Right hindlimb (tissue), 1 donor: ENCODE measurements at places on chromosomes 13 and 19.

DNA sequence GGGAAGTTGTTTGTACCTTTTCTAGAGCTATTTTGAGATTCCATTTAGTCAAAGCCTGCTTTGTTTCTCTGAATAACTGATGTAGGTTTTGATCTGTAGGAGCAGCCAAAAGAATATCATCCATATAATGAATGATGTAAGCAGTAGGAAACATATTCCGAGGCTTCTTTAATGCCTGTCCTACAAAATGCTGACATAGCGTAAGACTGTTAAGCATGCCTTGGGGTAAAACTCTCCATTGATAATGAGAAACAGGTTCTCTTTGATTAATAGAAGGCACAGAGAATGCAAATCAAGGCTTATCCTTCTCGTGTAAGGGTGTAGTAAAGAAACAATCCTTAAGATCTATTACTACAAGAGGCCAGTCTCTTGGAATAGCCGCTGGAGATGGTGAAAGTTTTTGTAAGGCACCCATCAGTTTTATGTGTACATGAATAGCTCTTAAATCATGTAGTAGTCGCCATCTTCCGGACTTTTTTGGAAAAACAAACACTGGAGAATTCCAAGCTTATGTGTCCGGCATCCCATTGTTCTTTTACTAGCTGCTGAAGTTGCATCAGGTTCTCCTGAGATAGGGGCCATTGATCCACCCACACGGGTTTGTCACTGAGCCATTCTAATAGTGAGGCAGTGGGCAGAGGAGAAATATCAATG lies 13.5 kb downstream of the FPR3 start:
- no peak for DNase-seq

DNA sequence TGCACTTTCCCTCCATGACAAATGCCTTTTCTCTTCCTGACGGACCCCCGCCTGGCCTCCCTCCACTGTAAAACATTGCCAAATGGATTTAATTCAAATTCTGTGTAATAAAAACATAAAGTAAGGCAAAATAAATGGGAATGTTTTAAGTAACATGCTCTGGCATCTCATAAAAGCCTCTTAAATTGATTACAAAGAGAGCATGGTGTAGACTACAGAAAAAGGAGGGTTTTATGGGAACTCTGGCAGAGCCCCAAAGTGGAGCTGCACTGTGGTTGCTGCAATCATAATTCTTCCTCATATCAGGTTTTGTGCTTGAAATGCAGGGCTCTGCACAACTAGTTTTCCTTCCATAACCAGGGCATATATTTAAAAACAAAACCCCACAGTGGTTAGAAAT lies 44.3 kb upstream of the SIAH3 start:
- DNase-seq, result peak; percentile 49

- DNase-seq, result no peak
These were observed 105.4 kb upstream of the MBNL2 start for GRCh38 chr13:97116754-97117153.

GRCh38 chr19:52297601-52298364 lies 814 bp downstream of the ZNF480 start:
- DNase-seq, result peak; percentile 41

- no peak for DNase-seq
These were observed 59.1 kb upstream of the FRY start for GRCh38 chr13:31972453-31972852.

DNA sequence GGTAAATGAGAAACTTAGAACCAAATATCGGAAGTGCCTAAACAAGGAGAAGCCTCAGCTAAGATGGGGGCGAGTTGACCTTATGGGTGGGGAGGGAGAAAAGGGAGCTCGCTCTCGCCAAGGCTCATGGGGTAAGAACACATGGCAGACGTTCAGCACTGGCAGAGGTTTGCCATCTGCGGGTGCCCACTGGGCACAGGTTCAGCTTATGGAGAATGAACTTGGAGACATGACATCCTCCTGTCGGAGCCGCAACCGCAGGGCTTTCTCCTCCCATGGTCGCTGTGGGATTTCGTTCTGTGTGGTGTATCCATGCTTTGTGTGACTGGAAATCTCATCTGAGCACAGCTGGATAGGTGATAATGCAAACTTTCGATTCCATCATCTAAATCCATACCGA lies 36.1 kb upstream of the PEPD start:
- no peak for DNase-seq

DNA sequence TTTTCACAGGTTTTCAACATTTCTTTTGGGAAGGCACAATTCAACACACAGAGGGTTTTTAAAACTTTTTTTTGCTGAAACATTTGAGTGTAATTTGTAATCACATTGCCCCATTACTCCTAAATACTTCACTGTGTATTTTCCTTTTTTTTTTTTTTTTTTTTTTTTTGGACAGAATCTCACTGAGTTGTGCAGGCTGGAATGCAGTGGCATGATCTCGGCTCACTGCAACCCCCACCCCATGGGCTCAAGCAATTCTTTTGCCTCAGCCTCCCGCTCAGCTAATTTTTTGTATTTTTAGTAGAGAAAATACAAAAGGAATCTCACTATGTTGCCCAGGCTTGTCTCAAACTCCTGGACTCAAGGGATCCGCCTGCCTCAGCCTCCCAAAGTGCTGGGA lies 14.8 kb upstream of the DNAJC15 start:
- no peak for DNase-seq

DNA sequence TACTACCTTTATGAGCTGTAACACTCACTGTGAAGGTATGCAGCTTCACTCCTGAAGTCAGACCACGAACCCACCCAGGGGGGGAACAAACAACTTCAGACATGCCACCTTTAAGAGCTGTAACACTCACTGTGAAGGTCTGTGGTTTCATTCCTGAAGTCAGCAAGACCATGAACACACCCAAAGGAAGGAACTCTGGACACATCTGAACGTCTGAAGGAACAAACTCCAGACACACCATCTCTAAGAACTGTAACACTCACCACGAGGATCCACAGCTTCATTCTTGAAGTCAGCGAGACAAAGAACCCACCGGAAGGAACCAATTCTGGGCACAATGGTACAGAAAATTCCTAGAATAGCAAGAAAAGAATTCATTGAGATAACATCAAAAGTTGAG lies 1796.5 kb upstream of the MIR17HG start:
- DNase-seq, result no peak

GRCh38 chr19:2330255-2330631 lies 1.8 kb downstream of the SPPL2B start:
- DNase-seq, result no peak

GRCh38 chr19:1251330-1252220 lies 3.2 kb downstream of the MIDN start:
- peak; percentile 77 for DNase-seq

GRCh38 chr19:13298565-13299481 lies 148.6 kb downstream of the IER2 start:
- peak; percentile 47 for DNase-seq

GRCh38 chr13:79096099-79096498 lies 310.0 kb downstream of the RBM26 start:
- DNase-seq, result no peak

GRCh38 chr13:98915563-98915962 lies 62.3 kb downstream of the DOCK9 start:
- no peak for DNase-seq

- no peak for DNase-seq
These were observed 323.0 kb upstream of the OBI1 start for GRCh38 chr13:78981913-78982312.

DNA sequence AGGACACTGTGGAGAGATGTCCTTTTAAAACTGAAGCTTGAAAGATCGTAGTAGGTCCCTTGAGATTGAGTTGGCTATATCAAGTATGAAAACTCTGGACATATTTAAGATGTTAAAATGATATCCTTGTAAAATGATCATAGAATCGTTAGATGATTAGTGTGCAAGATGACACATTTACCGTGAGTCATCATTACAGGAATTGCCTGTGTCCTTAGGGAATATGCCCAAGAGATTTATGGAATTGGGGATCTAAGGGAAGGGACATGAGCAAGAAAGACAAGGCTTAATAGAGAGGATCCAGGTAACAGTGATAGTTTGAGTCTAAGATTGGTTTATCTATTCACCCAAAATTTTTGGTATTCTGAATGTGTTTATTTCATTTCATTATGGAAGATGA lies 233.7 kb downstream of the GPC5 start:
- DNase-seq, result no peak

DNA sequence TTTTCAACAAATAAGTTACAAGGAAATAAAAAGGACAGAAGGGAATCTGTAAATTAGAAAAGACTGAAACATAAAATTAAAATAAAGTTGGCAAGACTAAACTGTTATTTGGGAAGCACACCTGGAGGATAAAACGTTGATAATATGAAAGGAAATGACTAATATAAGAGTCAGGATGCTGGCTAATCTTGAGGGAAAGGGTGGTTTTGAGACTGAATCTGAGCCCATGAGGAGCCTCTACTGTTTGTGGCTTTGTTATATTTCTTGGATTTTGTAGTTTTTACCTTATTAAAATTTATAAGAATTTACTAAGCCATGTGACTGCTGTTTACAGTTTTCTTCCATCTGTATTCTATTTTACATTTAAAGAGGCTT lies 718.0 kb upstream of the SPRY2 start:
- DNase-seq, result no peak

DNA sequence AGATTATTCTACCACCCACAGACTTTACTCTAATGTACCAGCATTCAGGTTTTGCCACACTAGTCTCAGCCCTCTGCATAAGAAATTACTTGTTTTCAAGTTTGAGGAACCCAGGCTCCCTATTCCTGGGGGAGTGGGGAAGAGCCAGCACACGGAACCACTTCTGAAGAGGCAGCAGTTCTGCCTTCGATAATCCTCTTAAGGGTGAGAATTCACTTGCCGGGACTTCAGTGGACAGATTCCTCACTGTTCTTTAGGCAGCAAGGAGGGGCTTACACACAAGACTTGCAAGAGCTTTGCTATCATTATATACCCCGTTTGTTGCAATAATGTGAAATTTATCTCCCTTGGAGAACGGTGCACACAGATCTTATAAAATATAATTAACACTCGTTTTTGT lies 133.1 kb downstream of the ABCC4 start:
- no peak for DNase-seq

GRCh38 chr19:3712663-3713611 lies 4.8 kb downstream of the TJP3 start:
- DNase-seq, result no peak

DNA sequence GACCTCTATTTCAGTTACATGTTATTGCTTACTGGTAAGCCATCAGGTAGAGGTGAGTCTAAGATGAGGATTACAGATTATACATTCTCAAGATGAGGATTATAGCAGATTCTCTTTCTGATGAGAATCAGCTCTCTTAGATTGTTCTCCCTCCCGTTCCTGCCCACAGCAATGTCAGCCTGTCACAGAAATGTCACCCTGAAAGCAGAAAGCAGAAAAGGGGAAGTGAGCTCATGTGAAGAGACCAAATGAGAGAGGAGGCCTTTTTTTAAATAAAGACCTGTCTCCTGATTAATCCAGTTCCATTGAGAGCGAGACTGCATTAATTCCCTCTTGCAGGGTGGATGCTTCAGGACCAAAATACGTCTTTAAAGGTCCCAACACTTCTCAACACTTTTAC lies 445.6 kb downstream of the KCTD12 start:
- DNase-seq, result no peak

DNA sequence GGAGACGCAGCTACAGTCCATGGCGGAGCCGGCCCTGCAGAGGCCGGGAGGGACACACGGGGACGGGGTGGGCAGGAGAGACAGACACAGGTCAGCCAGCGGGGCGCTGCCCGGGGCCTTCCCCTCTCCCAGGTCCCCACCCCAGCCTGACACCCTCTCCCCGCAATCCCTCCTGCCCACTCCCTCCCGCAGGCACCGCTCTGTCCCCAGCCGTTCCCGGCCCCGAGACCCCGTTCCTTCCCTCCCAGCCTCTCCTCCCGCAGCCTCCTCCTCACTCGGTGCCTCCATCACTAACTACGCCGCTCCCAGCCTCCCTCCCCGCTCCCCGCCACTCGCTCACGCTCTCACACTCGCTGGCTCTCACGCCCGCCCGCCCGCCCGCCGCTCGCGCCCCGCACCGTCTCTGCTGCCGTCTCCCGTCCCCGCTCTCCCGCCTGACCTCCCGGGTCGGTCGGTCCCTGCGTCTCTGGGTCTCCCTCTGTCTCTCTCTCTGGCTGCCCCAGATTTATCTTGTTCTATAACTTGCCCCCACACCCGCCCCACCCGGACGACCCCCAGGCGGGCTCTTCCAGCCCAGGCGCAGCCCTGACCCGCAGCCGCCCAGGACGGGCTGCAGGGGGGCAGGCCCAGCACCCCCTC lies 15.2 kb downstream of the ERFL start:
- no peak for DNase-seq

GRCh38 chr19:56670401-56670960 lies 1.1 kb downstream of the ZNF835 start:
- no peak for DNase-seq

GRCh38 chr13:107076801-107077200 lies 508.9 kb upstream of the ARGLU1 start:
- DNase-seq, result no peak

DNA sequence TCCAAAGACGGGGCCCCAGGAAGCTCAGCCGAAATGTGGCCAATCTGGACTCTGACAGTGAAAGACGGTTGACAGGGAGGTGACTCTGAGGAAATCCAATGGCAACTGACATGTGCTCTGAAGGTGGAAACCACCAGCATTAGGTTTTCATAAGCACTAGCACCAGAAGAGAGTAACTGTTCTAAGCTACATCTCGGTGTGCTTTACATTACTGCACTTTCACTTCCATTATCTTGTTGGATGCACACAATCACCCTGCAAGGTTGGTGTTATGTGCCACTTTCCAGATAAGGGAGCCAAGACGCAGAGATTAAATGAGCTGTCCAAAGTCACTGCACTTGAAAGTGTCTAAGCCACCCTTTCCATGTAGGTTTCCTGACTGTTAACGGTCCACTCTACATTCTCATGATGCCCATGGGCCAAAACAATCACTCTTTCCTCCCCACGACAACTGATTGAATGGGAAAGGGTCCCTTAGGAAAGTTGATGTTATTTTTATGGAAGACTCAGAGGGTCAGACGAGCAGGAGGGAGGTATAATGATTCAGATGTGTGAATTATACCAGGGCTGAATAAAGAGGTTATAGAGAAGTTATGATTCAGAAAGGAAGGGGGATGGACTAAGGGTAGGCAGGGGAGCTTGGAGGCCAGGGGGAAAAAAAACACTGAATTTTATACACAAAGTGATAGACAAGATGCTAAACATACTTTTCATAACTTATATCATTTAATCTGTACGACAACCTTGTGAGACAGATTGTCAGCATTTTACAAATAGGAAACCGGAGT lies 52.8 kb downstream of the RUBCNL start:
- DNase-seq, result no peak

DNA sequence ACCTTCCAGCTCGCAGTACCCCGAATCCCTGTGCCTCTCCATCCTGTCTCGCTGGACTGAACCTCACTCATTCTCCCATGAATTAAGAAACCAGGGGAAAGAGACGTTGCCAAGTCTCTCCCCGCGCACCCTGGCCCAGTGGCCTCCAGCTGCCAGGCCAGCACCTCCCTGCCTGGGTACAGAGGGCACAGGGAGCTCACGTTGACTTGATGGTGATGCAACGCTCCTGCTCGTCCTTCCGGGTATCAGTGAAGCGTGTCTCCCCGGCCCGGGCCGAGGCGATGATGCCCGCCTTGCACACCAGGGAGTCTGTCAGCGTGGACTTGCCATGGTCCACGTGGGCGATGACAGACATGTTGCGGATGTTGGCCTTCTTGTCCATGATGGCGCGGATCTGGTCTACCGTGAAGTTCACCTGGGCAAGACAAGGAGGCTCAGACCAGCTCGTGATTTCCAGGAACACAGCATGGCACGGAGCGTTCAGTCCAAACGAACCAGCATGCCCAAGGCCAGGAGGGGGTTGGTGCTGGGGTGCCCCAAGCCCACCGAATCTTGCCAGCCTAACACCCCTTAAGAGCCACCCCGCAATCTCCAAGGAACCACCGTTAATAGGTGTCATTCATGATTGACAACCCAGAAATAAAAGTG lies 1.2 kb downstream of the EEF2 start:
- no peak for DNase-seq
